ENCODE measurements at places on chromosomes 2 and 18.

DNA sequence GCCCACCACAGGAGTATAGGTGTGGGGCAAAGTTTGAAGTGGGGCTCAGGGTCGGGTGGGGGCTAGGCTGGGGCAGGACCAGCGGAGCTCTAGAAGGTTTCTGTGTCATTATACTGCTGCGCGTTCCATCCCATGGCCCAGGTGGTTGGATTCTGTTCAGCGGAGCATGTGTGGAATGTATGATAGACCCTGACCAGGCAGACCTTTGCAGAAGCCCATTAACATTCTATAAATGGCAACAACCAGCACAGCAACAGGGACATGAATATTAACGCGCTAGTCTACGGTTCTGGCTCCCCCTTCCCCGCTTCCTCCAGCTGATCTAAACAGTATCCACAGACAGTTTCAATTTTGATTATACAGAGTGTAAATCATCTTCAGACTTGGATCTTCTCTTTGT is 4.1 kb upstream of the PRKCE start:
- DNase-seq: no peak

DNA sequence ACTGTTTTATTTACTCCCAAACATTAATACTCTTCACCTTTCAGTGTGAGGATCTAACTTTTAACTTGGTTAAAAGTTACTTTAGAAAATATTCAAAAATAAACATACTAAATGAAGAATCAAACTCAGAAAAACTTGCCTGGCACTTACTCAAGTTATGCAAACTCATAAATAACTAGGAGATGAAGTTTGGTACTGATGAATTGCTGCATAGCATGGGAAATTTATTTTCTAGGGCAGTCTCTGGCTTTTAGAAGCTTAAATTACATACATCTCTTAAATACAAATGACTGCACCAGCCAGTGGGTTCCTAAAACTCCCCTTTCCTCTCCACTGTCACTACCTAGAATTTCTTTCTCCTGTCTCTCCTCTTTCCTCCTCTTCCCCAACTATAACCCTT is 46.7 kb upstream of the CREB1 start:
- no peak for DNase-seq

DNA sequence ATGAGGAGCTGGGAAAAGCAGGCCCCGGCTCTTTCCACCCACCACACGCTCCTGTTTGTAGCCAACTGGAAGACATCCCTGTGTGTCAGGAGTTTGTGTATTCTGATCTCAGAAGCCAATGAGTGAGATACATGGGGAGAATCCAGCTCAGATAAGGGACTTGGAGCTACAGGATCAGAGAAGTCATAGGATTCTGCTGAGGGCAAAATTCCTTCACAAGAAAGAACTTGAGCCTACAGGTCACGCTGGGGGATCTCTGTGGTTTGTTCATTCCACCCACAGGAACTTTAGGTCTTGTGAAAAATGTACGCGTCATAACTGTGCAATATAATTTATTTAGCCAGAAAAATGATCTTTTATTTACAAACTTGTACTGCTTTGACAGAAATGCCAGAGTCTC is 80.1 kb upstream of the SMIM21 start:
- DNase-seq: no peak

GRCh38 chr2:210480079-210480478 is 3.5 kb upstream of the LANCL1 start:
- DNase-seq: no peak

- DNase-seq: no peak
Observed at GRCh38 chr2:173898178-173898668, 67.0 kb downstream of the SP3 start.

GRCh38 chr2:128196026-128196425 is 105.0 kb downstream of the UGGT1 start:
- DNase-seq: no peak

GRCh38 chr18:45015788-45016128 is 335.1 kb downstream of the SETBP1 start:
- DNase-seq: no peak

DNA sequence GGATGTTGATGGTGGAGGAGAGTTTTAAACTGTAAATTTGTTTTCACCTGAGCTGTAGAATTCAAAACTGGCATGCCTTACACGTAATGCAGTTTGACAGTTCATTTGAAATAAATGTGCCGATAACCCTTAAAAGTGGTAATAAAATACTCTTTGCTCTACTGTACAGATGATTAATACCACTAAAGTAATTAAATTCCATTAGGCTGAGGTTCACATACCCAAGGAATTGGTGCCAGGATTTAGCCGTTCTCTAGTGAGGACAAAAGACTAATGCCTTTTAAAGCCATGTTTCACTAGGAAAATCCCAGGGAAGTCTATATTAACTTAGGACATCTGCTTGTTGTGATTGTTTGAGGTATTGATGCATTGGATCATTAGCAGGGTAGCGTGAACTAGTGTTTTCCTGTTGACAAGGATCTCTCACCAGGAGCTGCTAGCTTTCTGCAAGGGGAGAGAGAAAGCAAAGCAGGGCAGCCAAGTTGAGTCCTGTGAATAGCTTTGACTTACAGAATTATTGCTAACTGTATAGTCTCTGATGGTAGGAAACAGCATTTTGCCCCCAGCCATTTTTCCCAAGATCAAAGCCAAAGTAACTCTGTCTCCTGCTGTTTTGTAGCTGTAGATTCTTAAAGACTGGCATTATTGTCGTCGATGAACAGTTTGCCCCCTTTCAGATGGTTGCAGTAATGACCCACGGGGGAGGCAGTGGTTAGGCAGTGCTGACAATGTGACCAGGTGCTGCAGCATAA is 280.9 kb upstream of the FANCL start:
- peak; percentile 27 for DNase-seq

DNA sequence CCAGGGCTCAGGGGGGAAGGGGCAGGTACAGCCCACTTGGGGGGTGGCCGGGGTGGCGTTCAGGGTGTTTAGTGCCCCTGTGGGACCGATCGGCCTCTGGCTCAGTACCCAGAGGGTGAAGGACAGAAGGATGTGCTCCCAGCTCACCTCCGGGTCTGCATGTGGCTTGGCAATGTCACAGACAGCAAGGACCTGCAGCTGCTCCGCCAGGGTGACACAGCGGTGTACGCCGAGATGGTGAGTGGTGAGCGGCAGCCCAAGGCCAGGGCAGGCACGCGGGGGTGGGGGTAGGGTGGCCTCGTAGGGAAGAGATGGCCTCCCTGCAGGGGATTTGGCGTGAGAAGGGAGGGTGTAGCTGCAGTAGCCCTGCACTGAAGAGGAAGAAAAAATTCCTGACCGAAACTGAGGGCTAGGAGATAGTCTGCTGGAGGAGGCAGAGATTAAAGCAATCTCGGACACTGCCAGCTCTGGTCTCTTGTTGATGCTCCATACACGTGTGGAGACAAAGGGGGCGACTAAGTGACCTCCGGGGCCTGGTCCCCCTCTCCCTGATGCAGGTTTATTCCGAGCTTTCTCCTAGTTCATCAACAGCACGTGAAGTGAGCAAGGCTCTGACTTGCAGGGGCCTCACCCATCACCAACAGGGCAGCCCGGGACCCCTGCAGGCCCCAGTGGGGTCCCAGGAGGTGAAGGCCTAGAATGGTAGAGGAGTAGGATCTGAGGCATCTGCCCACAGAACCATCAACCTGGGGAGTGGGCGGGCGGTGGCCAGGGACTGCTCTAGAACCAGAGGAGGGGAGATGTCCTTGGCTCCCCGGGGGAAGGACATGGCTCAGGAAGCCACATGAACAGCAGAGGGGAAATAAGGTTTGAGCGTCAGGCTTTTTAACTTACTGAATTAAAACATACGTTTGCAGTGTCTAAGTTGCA is 45.4 kb downstream of the FER1L5 start:
- DNase-seq: no peak

GRCh38 chr2:216350214-216350791 is 22.0 kb downstream of the MARCHF4 start:
- DNase-seq: no peak

GRCh38 chr2:73896362-73897239 is 3.8 kb downstream of the ACTG2 start:
- no peak for DNase-seq

GRCh38 chr2:49335546-49335945 is 181.2 kb upstream of the FSHR start:
- DNase-seq: no peak

DNA sequence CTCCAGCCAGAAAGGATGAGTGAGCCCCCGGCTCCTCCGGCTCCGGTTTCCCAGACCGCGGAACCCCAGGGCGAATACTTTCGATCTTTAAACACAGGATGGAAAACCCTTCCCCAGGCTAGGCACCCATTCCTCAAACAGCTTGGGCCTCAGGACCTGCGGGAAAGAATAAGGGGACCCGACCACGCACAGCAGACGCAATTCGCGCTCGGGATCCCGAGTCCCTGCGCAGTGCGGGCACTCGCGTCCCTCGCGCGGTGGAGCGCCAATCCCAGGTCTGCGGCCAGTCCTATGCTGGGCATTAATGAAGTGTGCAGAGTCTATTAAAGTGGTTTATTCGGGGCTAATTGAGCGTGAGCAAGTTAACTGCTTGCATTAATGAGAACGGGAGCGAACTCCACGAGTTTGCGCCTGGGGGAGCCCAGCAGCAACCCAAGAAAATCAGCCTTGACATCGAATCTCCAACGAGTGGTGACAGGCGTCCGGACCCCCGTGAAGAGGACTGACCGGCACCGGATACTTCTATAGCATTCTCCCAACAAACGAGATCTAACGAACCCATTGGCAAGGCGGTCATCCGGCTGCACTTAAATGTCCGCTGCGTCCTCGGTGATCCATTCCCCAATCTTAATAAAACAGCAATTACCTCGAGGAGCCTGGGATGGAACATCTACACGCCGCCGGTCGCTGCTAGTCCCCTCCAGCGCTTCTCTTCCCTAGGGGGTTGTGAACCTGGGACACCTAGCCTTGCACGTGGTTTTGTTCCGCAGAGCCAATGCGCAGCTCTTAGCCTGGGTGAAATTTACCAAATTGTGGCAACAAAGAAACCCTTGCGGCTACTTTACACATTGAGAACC is 1.6 kb downstream of the OSR1 start:
- DNase-seq: peak; percentile 31

GRCh38 chr2:156818221-156818620 is 382.0 kb downstream of the GPD2 start:
- no peak for DNase-seq

GRCh38 chr2:46387886-46388515 is 90.8 kb downstream of the EPAS1 start:
- DNase-seq: no peak

GRCh38 chr2:133200684-133201421 is 367.4 kb downstream of the NCKAP5 start:
- no peak for DNase-seq

GRCh38 chr2:218081695-218082094 is 12.6 kb downstream of the RUFY4 start:
- DNase-seq: no peak

DNA sequence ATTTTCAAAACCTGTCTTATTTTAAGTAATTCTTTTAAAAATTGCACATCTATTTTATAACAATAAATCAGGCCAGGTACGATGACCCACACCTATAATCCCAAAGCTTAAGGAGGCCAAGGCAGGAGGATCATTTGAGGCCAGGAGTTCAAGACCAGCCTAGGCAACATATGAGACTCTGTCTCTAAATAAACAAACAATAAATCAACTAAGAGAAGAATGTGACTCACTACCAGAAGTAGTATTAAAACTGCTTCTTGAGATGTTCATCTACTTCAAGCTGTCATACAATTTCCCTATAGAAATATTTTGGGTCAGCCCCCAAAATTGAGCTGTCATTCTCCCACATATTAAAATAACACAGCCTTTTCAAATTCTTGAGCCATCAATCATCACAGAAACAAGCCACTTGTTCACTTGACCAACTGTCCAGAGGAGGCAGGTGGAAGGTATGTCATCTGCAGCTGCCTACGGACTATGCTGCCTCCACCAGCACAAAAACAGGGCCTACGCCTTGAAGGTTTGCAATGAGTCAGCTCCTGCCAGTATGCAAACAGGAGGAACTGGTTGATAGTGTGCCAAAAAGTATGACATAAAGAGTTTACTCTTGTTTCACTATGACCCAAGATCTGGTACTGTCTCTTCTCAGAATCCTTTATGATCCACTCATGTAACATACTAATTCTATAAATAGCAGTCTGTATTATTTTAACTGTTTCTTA is 33.6 kb downstream of the KIDINS220 start:
- no peak for DNase-seq

DNA sequence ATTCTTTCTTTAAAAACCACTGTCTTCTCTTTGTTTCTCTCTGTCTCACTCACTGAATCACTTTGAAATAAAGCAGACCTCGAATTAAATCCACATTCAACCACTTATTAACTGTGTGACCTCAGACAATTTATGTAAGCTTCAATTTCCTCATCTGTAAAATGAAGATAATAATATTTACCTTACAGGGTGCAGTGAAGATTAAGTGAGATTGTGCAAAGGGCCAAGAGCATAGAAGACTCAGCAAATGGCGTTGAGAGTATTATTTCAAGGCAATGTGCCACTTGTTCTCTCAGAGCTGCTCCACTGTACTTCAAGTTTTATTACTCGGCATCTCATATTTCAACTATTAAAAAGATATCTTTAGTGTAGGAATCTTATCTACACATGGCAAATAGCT is 454.2 kb upstream of the HNRNPA3 start:
- DNase-seq: no peak

DNA sequence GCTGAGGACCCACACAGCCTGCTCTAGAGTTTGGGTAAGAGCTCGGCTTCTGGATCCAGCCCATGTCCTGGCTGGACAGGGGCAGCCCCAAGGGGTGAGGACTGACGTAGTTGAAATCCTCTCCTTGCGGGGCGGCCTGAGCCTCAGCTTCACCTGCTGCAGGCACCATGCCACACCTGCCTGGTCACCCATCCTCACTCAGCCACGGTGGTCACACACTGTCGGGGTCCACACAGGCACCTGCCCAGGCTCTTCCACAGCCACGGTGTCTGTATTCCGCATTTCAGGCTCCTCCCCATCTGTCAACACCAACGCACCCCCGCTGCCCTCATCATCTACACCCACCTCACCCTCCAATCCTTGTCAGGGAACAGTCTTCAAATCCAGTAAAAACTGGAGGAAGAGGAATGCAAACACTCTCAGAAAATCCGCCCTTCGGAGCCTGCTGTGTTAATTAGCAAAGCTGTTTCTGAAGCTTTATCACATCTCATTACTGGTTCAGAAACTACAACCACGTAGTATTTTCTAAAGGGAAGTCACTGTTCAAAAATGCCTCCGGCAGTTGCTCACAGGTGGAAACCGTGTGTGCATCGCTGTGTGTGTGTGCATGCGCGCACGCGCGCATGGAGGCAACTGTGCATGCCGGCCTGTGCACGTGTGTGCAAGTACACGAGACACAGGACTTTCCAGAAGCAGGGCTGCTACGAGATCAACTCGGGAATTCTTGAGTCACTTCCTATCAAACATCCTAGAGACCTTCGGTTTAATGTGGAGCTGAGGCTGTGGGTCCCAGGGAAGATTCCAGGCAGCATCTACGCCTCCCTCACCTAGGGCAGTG is 38.2 kb downstream of the SLC66A2 start:
- DNase-seq: no peak

GRCh38 chr18:41024792-41025191 is 930.2 kb upstream of the PIK3C3 start:
- no peak for DNase-seq

DNA sequence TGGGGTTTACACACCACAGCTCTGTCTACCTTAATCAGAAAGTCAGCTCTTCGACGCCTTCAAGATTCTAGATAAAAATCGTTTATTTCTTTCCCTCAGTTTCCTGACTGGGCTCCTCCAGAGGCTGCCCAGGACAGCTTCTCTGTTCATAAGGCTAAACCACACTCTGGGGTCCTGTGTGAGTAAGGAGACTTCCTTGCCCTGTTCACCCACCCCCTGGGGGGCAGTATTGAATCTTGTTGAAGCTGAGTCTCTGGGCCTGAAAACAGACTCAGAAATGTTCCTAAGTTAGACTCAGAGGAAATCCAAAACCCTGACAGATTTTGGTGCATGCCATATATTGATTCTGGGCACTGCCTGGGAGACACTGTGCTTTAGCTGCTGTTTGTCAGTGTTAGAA is 43.0 kb downstream of the G6PC2 start:
- no peak for DNase-seq

Measured in renal pelvis (tissue), 12 donors.